ENCODE measurements at places on chromosomes 5 and 9. TPM values are rescaled to one million over a fixed set of nuclear protein-coding genes. Genes with fewer than 3 reads are reported as not detected.

Gene SLC1A1
- 3.9 TPM for total RNA-seq

Gene ST8SIA4
- 7.5 TPM for total RNA-seq

Gene TMC1
- total RNA-seq, result 0.79 TPM

Gene ZFAND5
- 152 TPM for total RNA-seq

All from placental epithelial cell (primary cell).